ENCODE measurements at places on chromosomes 5 and 9. TPM values are rescaled to one million over a fixed set of nuclear protein-coding genes. Genes with fewer than 3 reads are reported as not detected.
A peak's percentile ranks its signal among the peaks of the same experiment; 100 is the strongest.

DNA sequence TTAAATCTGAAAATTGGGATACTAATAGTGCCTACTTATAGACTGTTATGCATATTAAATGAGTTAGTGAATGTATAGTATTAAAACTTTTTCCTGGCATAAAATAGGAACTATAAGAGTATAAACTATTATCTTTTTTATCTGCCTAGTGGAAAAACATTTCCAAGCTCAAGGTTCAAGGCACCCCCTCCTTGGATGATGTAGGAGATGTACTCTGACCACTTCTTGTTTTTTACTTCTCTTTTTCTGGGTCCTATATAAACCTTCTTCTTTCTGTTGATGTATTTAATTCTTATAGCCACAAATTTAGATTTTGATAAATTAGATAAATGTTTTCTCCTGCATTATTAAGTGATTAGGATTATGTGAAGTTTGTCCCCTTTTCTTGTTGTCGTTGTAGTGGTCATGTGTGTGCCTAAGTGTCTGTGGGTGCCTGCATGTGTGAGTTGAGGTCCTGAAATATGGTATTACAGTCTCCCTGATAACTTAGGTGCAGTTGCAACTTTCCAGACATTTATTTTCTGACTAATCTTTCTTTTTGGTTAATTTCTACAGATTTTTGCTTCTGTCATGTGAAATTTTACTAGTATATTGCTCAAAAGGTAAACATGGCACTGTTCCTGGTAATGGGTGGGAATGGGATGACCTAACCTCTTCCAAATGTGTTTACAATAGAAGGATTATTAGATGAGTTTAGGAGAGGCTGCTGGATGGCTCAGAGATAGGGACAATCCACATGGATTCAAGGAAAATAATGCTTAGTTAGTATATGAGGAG is 160.8 kb upstream of the CDKN2B start:
- no peak for DNase-seq

MOB3B gene
- total RNA-seq = 2.3 TPM

OR2Y1 gene
- total RNA-seq = not detected

- peak; percentile 76 for DNase-seq
Observed at GRCh38 chr9:124618476-124618875, 111.3 kb upstream of the NR5A1 start.

SPATA31A1 gene
- not detected for total RNA-seq

GRCh38 chr5:62812621-62813255 is 234.1 kb downstream of the LRRC70 start:
- DNase-seq = no peak

BHMT gene
- total RNA-seq = 1.2 TPM

DNA sequence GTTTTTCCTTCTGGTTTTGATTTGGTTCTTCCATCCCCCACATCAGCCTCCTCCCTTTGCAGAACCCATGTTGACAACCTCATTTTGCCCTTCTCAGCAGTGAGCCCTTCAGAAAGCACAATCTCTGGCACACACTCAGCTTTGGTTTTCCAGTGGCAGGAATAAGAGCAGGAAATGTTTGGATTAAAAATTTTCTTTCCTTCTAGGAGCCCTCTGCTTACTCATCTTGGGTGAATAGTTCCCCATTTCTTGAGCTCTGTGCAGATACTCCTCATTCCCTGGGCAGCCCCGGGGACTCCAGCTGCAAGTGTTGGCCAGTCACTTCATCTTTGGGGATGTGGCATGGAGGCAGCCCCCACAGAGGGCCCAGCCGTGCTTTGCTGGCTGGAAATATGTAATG is 170.5 kb downstream of the NR3C1 start:
- DNase-seq = no peak

CD14 gene
- total RNA-seq = not detected

DNA sequence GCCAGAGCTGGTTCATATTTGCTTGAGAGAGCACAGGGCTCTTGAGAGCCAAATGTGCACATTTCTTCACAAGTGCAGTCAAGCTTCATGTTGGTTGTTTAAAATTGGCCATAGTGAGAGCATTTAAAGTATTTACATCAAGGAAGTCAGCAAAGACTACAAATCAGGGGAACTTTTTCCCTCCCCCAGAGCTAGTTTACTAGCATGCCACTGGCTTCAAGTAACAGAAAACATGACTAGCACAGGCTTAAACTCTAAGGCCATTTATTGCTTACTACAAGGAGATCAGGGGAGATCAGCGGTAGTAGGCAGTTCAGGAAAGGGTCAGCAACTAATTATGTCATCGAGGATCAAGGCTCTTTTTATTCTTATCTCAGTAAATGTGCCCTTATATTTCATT is 11.0 kb upstream of the CCDC171 start:
- no peak for DNase-seq

GRCh38 chr5:140875085-140876065 is at the start of gene PCDHA12:
Gene PCDHA12, plus strand, starts transcription at chr5:140875308. Its CDS starts 165 bp downstream, at chr5:140875473.
- DNase-seq = no peak

DNA sequence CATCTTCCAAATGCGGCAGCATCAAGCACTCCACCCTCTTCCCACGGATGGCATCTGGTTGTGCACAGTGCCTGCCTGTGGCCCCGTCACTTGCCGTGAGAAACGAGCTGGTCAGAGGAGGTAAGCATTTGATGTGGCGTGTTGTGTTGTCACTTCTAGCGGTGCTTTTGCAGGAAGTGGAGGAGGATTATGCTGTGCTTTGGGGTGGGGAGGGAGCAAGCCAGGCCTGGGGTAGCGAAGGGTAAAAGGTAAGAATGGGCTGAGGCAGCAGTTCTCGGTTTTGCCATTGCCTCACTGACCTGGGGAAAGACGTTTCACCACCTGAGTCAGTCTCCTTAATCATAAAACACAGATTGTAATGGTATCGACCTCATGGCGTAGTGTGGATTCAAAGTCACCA is 2.3 kb upstream of the POMT1 start:
- no peak for DNase-seq

- DNase-seq = no peak
Observed at GRCh38 chr5:146805081-146805480, 73.5 kb downstream of the PPP2R2B start.

RNF208 gene
- total RNA-seq = 1.5 TPM

- DNase-seq = no peak
Observed at GRCh38 chr9:23736293-23736692, 89.7 kb downstream of the ELAVL2 start.

- no peak for DNase-seq
Observed at GRCh38 chr5:32432633-32433032, 11.9 kb downstream of the ZFR start.

PCDHA9 gene
- total RNA-seq = not detected

DNA sequence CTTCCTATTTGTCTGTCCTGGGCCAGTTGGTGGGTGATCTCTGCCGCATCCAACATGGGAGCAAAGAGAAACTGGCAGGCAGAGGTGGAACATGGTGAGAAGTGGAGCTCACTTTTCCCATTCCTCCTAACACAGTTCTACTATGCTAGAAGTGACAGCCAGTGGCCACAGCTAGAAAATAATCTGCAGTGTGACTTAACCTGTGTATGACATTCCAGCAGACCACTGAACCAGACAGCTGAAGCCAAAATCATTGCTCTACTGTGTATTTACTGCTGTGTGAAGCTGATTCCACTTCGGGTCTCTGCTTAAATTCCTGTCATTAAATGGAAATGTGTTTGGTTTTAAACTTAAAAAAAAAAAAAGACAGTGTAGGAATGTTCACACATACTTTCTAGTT is 523.0 kb downstream of the MTRR start:
- peak; percentile 3 for DNase-seq

RNF224 gene
- not detected for total RNA-seq

DNA sequence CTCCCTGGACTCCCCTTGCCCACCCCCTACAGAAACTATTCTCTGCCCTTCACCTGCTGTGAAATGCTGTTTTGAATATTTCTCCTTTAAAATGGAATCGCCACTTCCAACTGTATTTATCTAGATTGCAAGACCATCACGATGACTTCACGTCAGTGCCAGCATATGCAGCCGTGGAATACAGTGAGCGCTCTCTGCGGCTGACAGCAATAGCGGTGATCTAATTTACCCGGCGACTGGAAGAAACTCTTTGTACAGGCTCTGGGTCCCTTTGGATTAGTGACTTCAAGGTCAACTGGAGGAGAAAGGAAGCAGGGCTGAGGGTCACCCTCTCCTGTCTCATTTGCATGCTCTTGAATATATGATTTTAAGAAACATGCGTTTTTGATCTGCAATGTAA is 192.0 kb downstream of the IRX1 start:
- DNase-seq = no peak

ANKRD34B gene
- total RNA-seq = 1.2 TPM

- DNase-seq = no peak
Observed at GRCh38 chr9:7507566-7508270, 291.9 kb downstream of the DMAC1 start.

GRCh38 chr5:55638051-55638450 is 74.1 kb downstream of the SLC38A9 start:
- no peak for DNase-seq

GRCh38 chr9:99054581-99054980 is 50.3 kb upstream of the TGFBR1 start:
- no peak for DNase-seq

RPL12 gene
- 3,187 TPM for total RNA-seq

DNA sequence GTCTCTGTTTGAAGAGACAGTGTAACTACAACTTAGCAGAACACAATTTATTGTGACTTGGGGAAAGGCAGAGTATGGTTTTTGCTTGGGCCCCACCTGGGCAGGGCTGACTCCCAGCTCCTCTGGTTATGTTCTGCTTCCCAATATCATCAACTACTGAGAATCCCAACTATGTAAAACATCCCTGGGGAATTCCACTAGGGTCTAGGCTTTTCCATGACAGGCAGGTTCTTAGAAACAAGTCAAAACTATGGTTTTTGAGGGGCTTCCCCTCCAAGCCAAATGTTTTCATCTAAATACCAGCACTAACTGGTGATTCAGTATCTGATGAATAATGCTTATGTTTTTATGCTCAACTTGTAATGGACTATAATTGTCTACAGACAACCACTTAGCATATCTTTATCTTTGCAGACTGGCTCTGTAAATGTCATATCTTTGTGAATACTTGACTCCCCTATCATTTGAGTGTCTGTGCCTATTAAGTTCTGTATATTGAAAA is 409.5 kb downstream of the PDE4D start:
- peak; percentile 80 for DNase-seq

DNA sequence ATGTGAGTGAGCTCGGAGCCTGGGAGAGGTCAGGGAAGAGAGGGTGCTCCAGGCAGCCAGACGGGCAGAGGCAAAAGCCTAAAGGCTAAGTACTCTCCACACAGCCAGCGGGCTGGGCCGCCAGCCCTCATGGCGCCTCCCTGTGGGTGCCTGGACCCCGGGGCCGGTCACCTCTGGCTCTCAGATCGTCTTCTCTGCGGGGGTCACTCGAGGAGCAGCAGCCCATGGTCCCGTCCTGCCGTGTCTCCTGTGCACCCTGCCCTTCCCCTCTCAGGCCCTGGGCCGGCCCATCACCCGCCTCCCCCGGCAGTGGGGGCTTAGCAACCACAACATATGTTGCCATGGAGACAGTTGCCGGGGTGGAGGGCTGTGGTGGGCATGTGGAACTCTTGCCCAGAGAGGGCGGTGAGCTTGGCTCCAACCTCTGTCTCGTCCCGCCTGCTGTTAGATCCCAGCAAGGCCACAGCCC is 4.2 kb downstream of the AK1 start:
- DNase-seq = no peak

GRCh38 chr9:27468000-27468399 is 56.1 kb upstream of the IFNK start:
- no peak for DNase-seq

DNA sequence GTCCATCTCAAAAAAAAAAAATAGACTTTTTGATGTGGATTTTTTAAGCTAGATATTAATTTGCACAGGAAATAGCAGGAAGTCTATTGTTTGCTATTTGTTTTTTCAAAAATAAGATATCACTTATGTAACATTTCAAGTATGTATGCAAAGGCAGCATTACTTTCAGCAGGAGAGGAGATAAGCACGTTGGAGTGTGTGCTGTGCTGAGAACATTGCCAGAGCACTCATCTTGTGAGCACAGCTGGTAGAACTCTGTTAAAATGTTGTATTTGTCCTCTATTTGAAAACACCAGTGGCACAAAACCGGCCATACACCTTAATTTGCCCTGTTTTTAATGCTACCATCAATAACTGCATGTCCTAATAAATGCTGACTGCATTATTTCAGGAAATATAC is 1061.9 kb upstream of the CDH18 start:
- DNase-seq = no peak

- DNase-seq = no peak
Observed at GRCh38 chr5:10452768-10453331, 11.2 kb downstream of the ROPN1L start.

DNA sequence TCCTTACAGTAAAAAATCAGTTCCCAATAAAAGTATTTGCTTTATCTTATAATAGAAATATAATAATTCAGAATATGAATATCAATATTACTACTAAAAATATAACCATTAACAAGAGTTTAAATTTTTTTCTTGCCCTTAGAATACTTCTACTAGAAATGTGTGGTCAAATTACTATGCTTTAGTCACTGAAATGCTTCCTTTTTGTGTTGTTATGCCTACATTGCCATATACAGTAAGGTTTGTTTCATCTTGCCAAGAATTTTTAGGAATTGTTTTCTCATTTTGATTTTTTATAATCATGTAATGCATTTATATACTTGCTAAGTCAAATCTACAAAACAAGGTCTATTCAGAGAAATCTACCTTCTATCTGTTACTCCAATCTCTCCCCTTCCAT is 181.7 kb downstream of the CDK5RAP2 start:
- DNase-seq = no peak

- DNase-seq = no peak
Observed at GRCh38 chr9:842635-843426, 1.3 kb downstream of the DMRT1 start.

DNA sequence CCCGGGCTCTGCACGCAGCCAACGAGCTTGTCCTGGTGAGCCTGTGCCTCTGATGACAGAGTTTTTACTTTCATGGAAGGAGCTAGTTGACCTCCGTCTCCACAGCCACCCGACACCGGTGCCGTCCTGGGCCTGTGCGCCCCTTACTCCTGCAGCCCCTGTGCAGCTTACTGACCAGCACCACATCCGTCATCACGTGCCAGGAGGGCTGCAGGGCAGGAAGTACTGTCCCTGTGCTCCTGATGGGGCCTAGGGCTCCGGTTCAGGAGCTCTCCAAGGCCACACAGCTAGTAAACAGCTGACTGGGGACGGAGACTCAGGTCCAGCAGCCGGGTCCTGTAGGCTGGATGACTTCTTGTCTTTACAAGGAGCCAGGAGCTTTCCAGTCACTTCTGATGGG is 10.2 kb downstream of the STKLD1 start:
- DNase-seq = no peak

GRCh38 chr9:21174671-21175070 is 8.2 kb upstream of the IFNA21 start:
- DNase-seq = no peak

NIPAL4 gene
- total RNA-seq = 5.6 TPM

RGMB gene
- 20.9 TPM for total RNA-seq

Measured in epithelial cell of proximal tubule (primary cell).